HAP-1 (cell line): ENCODE measurements at places on chromosomes 6 and 20.

- no peak for DNase-seq
These were observed 35.4 kb upstream of the E2F3 start for GRCh38 chr6:20366082-20366830.

GRCh38 chr20:63979557-63980316 is at the start of gene SAMD10:
SAMD10 (minus strand) TSS chr20:63979642; CDS start chr20:63979467, 175 bp downstream.
- peak; percentile 58 for DNase-seq

DNA sequence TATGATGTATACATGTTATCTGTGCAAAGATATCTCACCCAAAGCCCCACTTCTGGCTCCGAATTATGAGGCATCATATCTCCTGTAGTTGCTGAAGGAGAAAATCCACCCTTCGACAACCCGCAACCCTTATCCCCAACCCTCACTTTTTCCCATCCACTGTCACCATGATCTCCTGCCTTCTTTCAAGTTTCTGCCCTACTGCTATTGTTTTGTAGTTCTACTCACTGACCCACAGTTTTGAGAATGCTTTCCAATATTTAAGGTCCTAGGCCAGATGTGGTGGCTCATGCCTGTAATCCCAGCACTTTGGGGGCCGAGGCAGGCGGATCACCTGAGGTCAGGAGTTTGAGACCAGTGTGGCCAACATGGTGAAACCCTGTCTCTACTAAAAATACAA is 22.2 kb downstream of the ADGRF1 start:
- no peak for DNase-seq

DNA sequence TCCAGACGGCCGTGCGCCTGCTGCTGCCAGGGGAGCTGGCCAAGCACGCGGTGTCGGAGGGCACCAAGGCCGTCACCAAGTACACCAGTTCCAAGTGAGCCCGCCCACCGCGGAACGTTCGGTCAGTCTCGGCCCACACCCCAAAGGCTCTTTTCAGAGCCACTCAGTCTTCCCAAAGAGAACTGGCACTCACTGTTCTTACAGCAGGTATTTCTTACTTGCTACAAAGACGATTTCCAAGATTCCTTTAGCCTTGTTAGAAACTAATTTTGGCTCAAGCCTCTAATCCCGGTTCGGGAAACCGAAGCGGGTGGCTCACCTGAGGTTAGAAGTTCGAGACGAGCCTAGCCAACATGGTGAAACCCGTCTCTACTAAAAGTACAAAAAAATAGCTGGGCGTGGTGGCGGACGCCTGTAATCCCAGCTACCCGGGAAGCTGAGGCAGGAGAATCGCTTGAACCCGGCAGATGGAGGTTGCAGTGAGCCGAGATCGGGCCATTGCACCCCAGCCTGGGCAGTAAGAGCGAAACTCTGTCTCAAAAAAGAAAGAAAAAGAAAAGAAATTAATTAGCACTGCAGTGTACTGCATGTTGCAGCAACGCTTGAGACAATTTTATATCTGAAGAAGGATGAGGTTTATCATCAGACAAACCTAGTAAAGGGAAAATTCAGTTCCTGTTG is 73.1 kb downstream of the OR2B2 start:
- DNase-seq, result peak; percentile 64

DNA sequence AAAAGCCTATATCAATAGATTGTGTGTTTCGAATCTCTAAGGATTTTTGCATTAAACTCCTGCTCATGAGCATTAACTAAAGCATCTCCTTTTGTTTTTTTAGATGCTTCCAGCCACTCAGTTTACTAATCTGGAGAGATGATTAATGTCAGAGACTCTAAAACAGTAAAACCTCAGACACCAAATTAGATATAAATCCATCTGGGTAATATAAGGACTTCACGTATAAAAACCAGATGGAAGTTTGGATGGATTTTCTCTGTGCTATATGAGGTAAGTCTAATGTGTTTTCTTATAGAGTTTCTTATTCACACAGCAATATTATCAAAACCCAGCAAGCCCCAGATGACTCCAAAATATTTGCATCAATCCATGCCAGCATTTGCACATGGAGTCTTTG is 137.2 kb downstream of the SYNE1 start:
- DNase-seq, result no peak

GRCh38 chr6:80531681-80532619 is 425.5 kb downstream of the BCKDHB start:
- no peak for DNase-seq

- DNase-seq, result peak; percentile 57
These were observed 32.3 kb upstream of the HLA-A start for GRCh38 chr6:29909985-29910384.

DNA sequence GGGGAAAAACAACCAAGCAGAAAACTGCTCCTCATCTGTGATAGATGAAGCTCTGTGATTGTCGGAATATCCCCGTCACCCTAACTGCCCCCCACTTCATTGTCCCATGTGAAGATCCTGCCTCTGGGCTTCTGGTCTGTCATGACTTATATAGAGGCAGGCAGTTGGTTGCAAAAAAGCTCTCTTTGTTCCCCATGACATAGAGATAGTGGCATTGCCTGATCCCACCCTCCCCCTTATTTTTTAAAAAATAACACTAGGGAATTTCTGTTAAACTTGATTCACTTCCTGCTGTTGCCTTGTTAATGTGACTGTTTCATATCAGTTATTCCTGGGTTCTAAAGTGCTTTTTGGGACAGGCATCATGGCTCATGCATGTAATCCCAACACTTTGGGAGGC is 203.1 kb downstream of the JARID2 start:
- DNase-seq, result no peak

DNA sequence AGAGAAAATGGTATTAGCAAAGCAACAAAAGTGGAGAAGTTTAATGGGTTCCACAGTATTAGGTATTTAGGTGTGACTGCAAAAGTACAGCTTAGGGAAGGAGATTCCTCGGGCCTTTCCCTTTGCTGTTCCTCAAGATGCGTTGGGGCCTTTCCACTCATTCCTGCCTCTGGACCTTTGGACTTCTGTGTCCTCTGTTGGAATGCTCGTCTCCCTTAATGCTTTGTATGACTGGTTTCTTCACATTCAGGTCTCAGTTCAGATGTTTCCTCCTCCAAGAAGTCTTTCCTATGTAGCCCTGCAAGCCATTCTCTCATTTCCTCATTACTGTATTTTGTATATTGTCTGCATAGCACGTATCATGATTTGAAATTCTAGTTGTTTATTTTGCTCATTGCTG is 39.6 kb downstream of the CTNNBL1 start:
- no peak for DNase-seq

- no peak for DNase-seq
These were observed 129.4 kb upstream of the CENPW start for GRCh38 chr6:126210398-126211075.

GRCh38 chr6:56649053-56649769 is 6.5 kb upstream of the DST start:
- DNase-seq, result peak; percentile 42

DNA sequence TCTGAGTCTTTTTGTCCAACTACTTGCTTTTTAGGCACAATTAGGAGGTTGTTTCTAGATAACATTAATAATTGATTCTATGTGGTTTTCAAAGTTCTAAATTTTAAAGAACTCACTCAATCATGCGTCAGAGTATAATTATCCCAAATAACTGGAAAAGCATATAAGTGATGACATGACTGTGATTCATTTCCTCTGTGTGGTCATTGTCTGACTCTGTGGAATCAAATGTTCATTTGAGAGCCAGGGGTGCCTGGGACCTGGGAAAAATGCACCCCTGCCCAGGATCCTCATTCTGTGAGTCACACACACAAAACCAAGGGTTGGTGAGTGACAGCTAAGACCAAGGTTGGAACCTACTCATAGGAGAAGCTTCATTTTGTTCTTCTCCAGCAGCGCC is 127.1 kb upstream of the MLIP start:
- no peak for DNase-seq

GRCh38 chr20:3990716-3991115 is 24.6 kb downstream of the RNF24 start:
- DNase-seq, result no peak

GRCh38 chr6:98834060-98835031 is at the start of gene POU3F2:
POU3F2 (plus strand) TSS chr6:98834574; CDS start chr6:98834874, 300 bp downstream.
- peak; percentile 99 for DNase-seq

- peak; percentile 69 for DNase-seq
These were observed 1.1 kb upstream of the JAG1 start for GRCh38 chr20:10674684-10675449.

GRCh38 chr20:63351811-63352591 is 9.1 kb downstream of the CHRNA4 start:
- no peak for DNase-seq

GRCh38 chr20:34705008-34705396 is 858 bp downstream of the TP53INP2 start:
- peak; percentile 45 for DNase-seq

GRCh38 chr6:5851261-5851757 is 155.4 kb downstream of the NRN1 start:
- DNase-seq, result no peak

- no peak for DNase-seq
These were observed 55.1 kb downstream of the SAMD3 start for GRCh38 chr6:130167655-130168054.

GRCh38 chr6:42271834-42272805 is 54.5 kb upstream of the MRPS10 start:
- DNase-seq, result no peak

DNA sequence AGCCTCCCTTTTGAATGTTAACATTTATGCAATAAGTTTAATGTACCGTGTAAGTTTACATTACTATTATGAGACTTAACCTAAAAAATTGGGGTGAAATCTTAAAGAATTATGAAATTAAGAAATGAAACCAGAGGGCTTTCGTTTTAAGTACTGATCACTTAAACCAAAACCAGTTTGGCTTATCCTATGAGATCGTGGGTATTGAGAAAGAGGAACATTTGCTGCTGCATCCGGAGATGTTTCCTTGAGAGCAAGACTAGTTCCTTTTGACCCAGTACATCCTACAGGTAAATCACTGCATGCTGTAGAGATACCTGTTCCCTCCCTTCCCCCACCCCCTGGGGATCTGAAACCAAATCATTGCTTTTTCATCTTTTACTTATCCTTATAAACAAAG is 201.3 kb downstream of the ESR1 start:
- DNase-seq, result no peak

GRCh38 chr6:133428295-133428694 is 187.1 kb downstream of the EYA4 start:
- no peak for DNase-seq

DNA sequence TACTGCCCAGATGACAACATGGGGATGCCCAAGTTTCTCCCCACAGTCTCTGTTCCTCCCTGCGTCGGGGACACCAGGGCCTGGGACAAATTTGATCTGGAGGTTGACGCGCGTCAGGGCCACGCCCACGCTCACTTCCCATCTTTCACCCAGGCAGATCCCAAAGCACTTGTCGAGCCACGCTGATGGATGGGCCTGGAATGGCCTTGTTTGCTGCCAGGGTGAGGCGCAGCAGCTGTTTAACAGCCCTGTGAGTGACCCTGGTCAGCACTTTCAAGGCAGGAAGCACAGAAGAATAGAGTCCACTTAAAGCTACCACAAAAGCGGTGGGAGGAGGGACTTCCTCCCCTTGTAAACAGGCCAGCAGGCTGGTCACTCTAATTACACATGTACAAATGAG is 324.7 kb upstream of the JARID2 start:
- no peak for DNase-seq

- DNase-seq, result no peak
These were observed 346.8 kb downstream of the PKHD1 start for GRCh38 chr6:51740658-51741057.

DNA sequence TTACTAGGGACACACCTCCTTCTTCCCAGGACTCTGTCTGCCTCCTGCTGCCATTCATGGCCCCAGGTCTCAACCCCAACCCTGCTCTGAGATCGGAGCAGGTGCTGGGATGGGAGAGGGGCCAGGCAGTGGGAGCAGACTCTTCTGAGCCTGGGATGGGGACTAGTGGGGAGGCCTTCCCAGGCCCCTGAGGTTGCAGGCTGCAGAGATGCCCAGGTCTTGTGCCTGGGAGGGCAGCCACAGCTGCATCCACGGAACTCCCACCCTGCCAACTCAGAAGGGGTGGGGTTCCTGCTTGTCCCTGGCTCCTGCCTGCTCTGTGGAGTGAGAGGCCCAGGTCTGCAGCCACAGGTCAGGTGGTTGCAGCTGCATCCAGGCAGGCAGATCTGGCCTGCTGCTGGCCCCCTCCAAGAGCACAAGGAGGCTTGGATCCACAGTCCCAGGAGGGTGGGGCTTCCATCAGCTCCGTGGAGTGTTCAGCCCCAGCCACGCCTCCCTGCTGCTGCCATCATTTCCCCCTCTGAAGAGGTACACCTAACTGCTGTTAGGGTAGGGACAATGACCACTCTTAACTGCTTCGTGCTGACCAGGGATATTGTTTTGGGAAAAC is 2.9 kb upstream of the SLC22A1 start:
- DNase-seq, result no peak

DNA sequence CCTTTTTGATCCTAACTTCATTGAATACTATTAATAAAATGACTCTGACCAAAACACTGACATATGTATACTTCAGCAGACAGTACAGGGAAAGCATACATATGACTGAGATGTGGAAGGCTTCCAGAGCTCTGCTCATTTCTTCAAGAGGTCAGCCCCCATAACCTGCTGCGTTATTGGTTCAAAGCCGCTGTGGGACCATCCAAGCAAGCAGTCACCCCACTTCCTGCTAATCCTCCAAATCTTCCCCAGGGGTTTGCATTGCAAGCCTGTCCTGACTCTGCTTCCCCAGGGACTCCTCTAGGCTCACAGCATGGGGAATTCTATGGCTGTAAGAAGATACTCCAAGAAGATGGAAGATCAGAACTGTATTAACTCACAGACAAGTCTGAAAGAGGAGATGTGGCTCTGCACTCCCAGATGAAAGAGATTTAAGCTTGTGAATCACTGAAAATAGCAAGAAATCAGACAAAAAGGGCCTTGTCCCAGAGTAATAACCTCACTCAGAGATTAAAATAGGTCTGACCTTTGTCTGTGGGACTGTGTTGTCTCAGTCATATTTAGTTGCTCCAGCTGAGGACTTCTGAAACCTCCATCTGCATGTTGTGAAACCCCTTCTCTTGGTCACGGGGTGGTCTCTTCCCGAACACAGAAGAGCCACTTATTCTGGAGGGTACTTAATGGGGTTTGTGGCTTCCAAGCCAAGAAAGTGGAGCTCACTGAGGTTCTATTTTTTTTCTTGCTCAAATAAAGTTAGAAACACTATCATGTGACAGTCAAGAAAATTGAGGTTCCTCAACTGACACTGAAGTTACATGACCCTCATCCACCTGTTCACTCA is 101.5 kb upstream of the MARCKS start:
- DNase-seq, result no peak

- DNase-seq, result no peak
These were observed 159.3 kb upstream of the MARCKS start for GRCh38 chr6:113697632-113698410.

GRCh38 chr20:22815603-22816315 is 219.4 kb upstream of the SSTR4 start:
- no peak for DNase-seq

- no peak for DNase-seq
These were observed 126.2 kb upstream of the EYA4 start for GRCh38 chr6:133114973-133115372.

GRCh38 chr20:2283706-2284423 is 11.9 kb upstream of the TGM3 start:
- no peak for DNase-seq

DNA sequence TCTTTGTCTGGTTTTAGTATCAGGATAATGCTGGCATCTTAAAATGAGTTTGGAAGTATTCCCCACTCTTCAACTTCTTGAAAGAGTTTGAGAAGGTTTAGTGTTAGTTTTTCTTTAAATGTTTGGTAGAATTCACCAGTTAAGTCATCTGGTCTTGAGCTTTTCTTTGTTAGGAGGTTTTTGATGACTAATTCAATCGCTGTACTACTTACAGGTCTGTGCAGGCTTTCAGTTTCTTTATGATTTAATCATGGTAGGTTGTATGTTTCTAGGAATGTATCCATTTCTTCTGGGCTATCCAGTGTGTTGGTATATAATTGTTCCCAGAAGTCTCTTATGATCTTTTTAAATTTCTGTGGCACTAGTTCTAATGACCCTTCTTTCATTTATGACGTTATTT is 215.5 kb downstream of the LRFN2 start:
- DNase-seq, result no peak
